HepG2 (cell line): ENCODE measurements at places on chromosomes 16 and 17.

DNA sequence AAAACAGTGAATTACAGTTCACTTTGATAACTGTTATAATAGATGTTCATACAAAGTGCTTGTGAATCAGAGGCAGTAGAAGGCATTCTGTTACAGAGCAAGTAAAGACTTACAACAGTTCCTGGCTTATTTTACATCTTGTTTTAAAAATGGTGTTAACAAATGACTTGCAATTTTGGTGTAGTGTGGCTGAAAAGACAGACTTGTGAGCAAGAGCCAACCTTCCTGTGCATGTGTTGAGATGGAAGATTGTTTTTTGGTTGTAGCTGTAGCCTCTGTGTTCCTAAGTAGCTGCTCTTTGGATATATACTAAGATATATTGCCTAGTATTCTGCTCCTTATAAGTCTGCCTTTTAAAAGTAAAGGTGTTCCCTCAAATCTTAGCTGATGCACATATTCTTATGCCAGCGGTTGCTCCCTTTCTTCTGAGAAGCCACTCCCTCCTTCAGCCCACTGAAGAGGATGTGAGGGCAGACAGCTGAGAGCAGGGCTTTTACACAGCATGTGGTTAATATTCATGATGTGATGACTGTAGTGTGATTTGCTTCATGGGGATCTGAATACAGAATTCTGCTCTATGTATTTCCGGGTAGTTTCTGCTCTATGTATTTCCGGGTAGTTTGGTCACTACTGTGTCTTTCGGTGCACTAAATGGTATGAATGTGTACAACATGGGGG, 182.3 kb downstream of the PHKB start:
- DNase-seq: no peak

GRCh38 chr17:56880133-56880532, 33.7 kb downstream of the TRIM25 start:
- DNase-seq: no peak

- DNase-seq: no peak
These were observed 25.8 kb downstream of the COX4I1 start for GRCh38 chr16:85825326-85825725.

DNA sequence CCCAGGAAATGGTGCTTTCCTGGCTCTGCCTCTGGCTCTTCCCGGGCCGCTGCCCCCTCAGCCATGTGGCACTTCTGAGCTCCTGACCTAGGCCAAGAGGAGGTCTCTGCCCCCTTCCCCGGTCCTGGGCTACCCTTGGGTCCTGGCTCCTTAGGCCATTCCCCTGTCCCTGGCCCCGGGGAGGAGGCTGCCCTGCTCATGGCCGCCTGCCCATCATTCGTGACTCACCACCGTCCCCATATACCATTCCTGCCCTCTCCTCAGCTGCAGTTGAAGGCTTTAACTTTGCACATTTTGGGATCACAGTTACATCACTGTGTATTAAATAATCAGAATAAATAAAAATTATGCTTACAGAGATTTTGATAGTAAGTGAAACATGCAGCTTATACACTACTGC, 69.0 kb downstream of the GRIN2A start:
- no peak for DNase-seq

DNA sequence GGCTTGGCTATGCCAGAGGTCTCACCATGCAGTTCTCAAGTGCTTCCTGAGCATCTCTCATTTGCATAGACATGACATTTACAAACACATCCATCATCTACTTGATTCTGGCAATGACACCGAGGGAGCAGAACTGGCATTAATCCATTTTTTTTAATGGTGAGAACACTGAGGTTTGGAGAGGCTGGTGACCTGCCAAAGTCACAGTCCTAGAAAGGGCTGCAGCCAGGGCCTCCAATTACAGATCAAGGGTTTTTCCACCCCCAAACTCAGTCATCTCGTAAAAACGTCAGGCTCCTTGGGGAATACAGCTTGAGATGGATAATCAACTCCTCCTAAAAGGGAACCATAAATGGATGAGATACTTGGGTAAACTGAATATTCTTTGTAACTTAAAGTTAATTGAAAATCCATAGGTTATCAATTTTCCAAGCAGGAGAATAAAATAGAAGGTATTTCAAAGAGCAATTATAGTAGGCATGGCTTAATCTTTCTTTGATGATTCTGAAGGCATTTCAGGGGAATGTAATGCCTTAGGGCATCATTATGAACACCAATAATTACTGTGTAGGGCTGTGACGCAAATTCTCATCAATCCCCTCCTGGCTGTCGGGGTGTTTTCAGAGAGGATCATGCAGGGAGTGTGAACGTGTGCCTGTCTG, 9.4 kb upstream of the MEOX1 start:
- DNase-seq: no peak

DNA sequence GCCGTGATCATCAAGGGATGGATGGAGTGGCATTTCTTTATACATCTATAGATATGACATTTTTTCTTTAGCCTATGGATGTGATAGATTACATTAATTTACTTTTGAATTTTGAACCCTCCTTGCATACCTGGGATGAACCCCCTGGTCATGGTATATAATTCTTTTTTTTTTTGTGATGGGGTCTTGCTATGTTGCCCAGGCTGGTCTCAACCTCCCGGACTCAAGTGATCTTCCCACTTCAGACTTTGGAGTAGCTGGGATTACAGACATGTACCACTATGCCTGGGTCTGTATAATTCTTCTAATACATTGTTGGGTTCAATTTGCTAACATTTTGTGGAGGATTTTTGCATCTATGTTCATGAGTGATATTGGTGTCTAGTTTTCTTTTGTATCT, 1.7 kb upstream of the TNS4 start:
- no peak for DNase-seq

- peak; percentile 13 for DNase-seq
These were observed 4.2 kb downstream of the CDRT4 start for GRCh38 chr17:15462976-15463772.

- DNase-seq: peak; percentile 98
These were observed 35.6 kb downstream of the YPEL2 start for GRCh38 chr17:59366773-59367656.

- no peak for DNase-seq
These were observed 208.3 kb downstream of the RGS9 start for GRCh38 chr17:65345261-65346005.

GRCh38 chr16:59212492-59213024, 478.4 kb upstream of the GOT2 start:
- no peak for DNase-seq

GRCh38 chr17:63431939-63432804, 13.9 kb downstream of the CYB561 start:
- DNase-seq: peak; percentile 81

- no peak for DNase-seq
These were observed 275.3 kb downstream of the PARN start for GRCh38 chr16:14354561-14355351.

DNA sequence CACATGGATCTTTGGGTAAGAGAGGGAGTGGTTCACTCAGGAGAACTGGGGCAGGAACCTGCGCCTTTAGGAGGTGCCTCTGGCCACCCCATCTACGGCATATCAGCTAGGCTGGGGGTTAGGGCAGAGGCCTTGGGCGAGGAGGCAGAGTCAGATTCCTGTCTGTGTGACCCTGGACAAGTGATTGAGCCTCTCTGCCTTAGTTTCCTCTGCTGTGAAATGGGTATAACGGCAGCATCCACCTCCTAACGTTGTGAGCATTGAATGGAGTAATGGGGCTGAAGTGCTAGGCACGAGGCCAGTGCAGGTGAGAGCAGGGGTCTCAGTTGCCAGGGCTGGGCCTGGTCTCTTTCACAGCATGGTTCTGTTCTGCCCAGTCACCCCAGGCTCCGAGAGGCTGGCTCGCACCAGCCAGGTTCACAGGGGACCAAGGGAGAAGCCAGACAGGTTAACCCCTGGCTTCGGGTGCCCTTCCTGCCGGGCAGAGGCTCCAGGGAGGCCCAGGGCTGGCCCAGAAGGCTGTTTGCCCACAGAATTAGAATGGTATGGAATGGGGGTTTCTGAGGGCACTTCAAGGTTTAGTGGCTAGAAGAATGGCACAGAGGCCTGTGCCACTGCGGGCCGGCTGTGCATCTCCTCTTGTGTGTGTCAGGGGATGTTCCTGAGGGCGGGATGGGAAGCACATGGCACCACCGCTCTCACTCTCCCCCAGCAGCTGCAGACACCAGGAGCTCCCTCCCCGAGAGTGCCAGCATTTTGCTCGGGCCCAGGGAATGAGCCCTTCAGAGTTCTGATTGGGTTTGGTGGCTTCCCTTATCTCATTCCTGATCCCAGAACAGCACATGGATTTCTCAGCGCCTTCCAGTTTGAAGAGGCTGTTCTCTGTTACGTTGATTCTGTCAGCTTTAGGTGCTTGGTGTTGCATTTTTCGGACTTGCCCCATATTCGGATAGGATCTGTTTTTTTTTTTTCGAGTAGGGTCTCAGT, 23.8 kb downstream of the UNC13D start:
- no peak for DNase-seq

DNA sequence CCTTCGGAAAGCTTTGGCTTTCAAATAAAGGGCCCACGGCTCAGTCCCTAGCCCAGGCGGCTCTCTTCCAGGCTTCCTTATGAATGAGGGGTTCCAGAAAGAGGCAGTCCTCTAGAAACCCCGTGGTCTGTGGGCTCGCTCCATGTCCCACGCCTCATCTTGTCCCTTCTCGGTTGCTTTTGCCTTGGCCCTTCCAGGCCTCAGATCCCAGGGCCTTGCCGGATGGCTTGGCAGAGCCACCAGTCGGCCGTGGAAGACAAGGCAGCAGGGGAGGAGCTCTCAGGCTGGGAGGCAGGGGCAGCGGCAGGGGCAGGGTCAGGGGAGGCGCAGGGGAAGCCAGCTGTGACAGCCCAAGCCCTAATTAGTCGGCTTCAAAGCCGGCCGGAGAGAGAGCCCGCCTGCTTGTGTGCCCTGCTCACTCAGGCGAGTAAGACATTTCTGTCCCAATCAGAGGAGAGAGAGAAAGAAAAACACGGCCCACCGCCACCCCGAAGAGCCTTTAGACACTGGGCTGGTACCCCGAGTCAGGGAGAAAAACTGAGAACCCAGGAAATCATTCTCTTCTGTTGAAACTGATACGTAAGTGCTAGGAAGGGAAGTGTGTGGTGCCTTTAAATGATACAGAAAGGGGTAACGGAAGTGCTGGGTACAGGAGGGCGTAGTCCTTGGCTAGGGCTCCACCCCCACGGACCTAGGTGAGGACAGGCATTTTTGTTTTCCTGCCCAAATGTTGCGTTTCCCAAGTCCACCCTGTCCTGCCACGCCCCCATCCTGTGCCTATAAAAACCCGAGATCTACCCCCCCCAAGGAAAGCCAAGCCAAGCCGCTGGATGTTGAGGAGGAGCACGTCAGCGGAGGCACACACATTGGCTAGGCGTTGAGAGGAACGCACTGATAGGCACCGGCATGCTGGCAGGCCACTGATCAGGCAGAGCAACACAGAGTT, 27.8 kb upstream of the MEIOC start:
- DNase-seq: peak; percentile 29

GRCh38 chr16:81168406-81168805, 70.1 kb upstream of the BCO1 start:
- DNase-seq: no peak

GRCh38 chr16:66346221-66346620, 20.3 kb upstream of the CDH5 start:
- DNase-seq: no peak

DNA sequence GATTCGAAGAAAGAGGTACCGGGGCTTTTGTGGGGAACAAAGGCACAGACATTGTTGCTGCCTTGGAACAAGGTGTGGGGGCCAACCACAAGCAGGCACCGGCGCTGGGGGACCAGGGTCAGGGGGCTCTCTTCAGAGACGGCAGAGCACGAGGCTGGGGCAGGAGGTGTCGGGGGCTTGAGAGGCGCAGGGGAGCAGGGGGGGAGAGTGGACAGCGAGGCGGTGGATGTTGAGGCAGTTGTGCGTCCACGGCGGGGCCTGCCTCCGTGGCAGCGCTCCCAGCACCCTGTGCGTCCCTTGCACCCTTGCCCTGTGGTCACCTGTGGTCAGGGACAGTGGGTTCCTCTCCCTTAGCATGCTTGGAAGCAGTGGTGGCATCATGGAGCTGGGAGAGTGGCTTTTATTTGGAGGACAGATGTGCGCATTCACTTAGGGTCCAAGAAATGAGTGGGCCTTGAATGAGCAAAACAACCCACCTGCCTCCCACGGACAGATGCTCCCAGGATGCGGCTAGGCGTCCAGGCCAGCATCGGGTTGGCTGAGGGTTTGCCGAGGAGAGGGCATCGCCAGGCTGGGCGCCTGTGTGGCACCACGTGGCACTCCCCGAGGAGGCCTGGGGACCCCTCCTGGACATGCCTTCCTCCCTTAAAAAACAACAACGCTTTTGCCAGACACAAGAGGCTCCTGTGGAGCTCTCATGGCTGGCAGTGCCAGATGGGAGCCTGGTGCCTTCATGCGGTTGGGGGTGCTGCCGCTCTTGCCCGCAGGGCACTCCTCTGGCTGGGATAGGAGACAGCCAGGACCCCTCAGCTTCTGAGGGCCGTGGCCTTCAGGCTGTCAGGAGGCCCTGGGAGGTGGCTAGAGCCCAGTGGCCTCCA, 113.0 kb downstream of the BANP start:
- DNase-seq: no peak

- DNase-seq: no peak
These were observed 3.8 kb downstream of the IGF2BP1 start for GRCh38 chr17:49000943-49001342.

GRCh38 chr17:9367156-9367555, 208.5 kb downstream of the STX8 start:
- DNase-seq: no peak

GRCh38 chr17:31156326-31156725, 61.5 kb downstream of the NF1 start:
- DNase-seq: no peak

GRCh38 chr16:3664187-3664896, 9.9 kb downstream of the DNASE1 start:
- no peak for DNase-seq

- DNase-seq: no peak
These were observed 21.9 kb downstream of the CRK start for GRCh38 chr17:1434150-1434549.

DNA sequence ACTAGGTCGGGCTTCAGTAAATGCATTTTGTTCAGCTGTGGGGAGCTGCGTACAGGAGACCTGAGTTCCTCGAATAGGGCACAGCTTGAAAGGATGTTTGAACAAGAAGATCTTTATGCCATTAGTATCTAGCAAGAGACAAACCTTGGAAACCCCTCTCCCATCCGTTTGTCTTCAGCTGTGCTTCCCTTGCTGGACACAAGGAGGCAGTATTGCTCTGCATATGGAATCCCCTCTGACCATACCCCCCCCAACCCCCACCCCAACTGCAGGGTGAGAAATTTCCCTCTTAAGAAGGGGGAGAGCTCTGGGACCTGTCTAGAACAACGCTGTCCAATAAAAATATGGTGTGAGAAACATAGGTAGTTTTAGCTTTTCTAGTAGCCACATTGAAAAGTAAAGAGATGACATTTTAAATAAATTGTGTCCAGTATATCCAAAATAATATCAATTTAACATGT, 1.6 kb downstream of the MRM1 start:
- DNase-seq: peak; percentile 67
